HCT116 (cell line): ENCODE measurements at places on chromosomes 13 and 19.

DNA sequence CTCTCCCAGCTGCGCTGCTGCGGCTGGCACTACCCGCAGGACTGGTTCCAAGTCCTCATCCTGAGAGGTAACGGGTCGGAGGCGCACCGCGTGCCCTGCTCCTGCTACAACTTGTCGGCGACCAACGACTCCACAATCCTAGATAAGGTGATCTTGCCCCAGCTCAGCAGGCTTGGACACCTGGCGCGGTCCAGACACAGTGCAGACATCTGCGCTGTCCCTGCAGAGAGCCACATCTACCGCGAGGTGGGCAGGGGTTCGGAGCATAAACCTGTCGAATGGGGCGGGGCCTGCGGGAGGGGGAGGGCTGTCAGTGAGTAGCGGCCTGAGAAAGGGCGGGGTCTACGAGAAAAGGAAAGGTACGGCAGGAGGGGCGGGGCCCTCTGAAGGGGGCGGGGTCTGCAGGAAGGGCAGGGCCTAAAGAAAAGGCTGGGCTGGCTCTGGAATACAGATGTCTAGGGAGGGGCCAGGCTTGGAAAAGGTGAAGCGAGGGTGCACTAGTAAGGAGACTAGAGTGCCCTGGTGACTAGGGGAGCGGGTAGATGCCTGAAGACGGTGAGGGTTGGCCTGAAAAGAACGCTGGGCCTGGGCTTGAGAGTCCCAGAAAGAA is 3.6 kb downstream of the CD37 start:
- H3K4me1 ChIP-seq, result peaks cover 6% of the 10 kb centered on the region; the same call in 1 of the 2 replicates
- no peak overlapping the region for H3K4me3 ChIP-seq
- no peak overlapping the region for H3K27ac ChIP-seq
- no peak for DNase-seq
- H3K27me3 ChIP-seq, result no peaks in the 10 kb centered on the region

DNA sequence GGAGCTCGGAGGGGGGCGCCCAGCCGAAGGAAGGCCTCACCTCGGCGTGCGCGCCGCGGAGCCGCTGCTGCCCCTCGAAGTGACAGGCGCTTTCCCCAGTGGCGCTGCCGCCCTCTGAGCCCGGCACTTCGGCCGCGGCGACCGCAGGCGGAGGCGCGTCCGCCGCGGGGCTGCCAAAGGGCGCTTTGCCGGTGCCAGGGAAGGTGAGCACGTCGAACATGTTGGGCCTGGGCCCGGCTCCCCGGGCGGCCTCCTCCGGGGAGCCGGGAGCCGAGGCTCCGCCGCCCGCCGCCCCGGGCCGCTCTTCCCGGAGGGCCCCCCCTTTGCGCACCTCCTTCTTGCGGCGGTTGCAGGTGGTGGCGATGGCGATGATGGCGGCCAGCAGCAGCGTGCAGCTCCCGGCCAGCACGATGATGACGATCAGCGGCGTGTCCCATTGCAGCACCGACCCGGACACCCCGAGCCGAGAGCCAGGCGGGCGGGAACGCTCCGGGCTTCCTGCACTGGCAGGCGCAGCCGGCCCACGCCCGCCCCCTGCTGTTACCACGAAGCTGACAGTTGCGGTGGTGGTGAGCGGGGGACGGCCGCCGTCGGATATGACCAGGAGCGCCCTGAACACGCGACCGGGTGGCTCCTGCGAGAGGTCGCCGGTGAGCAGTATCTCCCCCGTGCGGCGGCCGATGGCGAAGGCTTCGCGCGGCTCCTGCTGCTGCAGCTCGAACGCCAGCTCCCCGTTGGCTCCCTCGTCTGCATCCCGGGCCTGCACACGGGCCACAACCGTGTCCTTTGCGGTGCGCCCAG is 2.5 kb downstream of the PCDH8 start:
- H3K4me3 ChIP-seq, result no peak overlapping the region
- H3K27me3 ChIP-seq, result peaks cover 24% of the 10 kb centered on the region; the same call in 1 of the 2 replicates
- H3K36me3 ChIP-seq, result no peaks in the 10 kb centered on the region
- DNase-seq, result no peak
- H3K4me1 ChIP-seq, result no peaks in the 10 kb centered on the region

DNA sequence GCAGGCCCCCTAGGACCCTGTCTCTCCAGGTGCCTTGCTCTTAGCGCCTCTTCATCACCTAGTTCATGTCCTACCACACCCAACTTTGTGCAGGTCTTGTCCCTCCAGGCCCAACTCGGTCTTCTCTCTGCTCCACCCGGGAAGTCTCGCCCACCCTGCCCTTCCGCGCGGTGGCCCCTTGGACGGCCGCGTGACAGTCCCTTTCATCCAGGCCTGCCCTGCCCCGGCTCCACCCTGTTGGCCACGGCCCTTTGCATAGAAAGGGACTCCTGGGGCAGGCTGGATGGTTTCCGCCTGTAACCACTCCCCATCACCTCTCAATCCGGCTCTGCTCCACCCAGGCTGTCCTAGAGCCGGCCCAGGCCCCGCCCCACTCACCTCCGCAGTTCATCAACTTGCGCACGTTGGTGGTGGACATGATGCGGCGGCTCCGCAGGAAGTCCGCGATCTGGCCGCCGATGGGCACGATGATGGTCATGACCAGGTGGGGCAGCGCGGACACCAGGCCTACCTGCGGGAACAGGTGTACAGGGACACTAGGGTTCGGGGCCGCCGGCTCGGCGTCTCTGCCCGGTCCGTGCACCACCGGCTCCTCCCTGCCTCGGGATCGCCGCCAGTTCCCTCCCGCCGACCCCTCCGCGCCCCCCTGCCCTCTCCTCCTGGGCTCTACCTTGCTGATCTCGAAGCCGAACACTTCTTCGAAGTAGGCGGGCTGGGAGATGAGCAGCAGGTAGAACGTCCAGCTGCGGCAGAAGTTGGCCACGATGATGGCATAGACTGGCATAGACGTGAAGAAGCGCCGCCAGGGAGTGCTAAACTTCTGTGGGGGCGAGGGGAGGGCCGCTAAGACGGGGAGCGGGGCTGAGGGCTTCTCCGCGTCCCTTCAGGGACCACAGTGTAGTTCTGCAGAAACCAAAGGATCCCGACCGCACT is 7.2 kb downstream of the GFY start:
- peaks cover 3% of the 10 kb centered on the region; the same call in 1 of the 2 replicates for H3K4me1 ChIP-seq
- H3K36me3 ChIP-seq, result no peaks in the 10 kb centered on the region
- H3K27ac ChIP-seq, result no peak overlapping the region
- H3K27me3 ChIP-seq, result 0 out of 2 replicates have a peak, but pooled peaks cover 2% of the 10 kb centered on the region

DNA sequence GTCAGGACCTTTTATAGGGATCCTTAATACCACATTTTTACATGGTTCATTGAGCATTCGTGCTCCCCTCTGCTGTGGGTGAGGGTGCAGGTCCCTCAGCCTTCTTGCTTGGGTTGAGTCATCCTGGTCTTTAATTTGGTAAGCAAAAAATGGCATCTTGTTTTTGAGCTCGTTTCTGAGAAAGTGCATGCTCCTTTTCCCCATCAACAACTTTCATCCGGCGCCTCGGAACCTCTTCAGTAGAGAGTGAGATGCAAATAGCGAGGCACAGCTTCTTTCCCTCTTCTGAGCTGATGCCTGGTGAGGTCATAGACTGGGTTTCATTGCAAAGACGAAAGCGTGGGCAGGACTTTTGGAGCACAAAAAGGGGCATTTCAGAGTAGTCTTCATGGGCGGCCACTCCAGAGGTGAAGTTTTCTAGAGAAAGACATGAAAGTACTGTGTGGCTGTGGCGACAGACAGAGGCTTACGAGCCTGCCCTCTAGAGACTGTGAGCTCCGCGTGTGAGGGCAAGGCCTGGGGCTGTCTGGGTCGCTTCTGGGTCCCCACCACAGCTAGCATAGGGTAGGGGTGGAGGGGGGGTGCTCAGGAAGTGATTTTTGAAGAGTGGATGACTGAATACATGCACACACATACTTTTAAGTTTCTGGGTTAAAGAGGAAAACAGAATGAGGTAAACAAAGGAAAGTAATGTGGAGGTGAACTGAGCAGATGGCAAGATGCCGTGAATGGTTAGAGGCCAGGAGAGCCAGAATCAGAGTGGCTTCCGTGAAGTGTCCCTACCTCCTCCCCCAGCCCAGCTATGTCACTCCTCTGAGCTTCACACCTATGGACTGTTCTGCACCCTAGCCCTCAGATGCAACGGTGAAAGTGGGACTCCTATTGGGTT is 44.3 kb downstream of the BBC3 start:
- peak overlapping the region; percentile 76 for H3K27ac ChIP-seq
- no peaks in the 10 kb centered on the region for H3K27me3 ChIP-seq
- H3K4me3 ChIP-seq, result no peak overlapping the region
- DNase-seq, result no peak
- peaks cover 76% of the 10 kb centered on the region for H3K4me1 ChIP-seq

DNA sequence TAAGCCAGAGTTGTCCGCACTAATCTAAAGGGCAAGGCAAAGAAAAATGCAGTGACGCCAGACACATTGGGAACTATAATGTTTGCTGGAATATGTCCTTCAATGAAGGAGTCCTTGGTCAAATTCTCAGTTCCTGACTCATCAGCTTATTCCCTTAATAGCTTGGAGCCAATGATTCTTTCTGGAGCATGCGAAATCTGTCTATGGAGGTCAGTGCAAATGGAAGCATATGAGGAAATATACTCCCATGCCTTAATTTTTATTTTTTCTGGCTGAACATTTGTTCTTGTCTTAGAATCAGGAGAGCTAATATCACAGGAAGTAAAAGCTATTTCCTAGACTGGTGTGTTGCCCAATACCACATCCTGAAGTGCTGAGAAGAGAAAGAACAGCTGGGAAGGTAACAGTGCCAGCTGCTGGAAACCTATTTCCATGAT is 289.8 kb upstream of the SPRY2 start:
- no peaks in the 10 kb centered on the region for H3K27me3 ChIP-seq
- no peaks in the 10 kb centered on the region for H3K36me3 ChIP-seq

- no peak overlapping the region for H3K27ac ChIP-seq
- H3K4me3 ChIP-seq, result no peak overlapping the region
- H3K36me3 ChIP-seq, result no peaks in the 10 kb centered on the region
- DNase-seq, result no peak
Observed at GRCh38 chr13:30116379-30116778, 191.0 kb downstream of the KATNAL1 start.

- no peak for DNase-seq
- H3K4me1 ChIP-seq, result no peaks in the 10 kb centered on the region
- no peaks in the 10 kb centered on the region for H3K36me3 ChIP-seq
- H3K4me3 ChIP-seq, result no peak overlapping the region
- no peak overlapping the region for H3K27ac ChIP-seq
Observed at GRCh38 chr19:57079656-57080055, 40.1 kb upstream of the USP29 start.

- no peak for DNase-seq
- no peaks in the 10 kb centered on the region for H3K27me3 ChIP-seq
- no peak overlapping the region for H3K4me3 ChIP-seq
- no peaks in the 10 kb centered on the region for H3K4me1 ChIP-seq
Observed at GRCh38 chr19:12647490-12648071, 19.0 kb downstream of the MAN2B1 start.

- no peaks in the 10 kb centered on the region for H3K4me1 ChIP-seq
- H3K4me3 ChIP-seq, result no peak overlapping the region
- H3K27ac ChIP-seq, result no peak overlapping the region
- H3K36me3 ChIP-seq, result no peaks in the 10 kb centered on the region
- no peak for DNase-seq
Observed at GRCh38 chr13:107457686-107458085, 757.6 kb downstream of the LIG4 start.

GRCh38 chr13:93751117-93751516 is 524.5 kb downstream of the GPC6 start:
- no peak overlapping the region for H3K4me3 ChIP-seq
- no peaks in the 10 kb centered on the region for H3K4me1 ChIP-seq
- no peak overlapping the region for H3K27ac ChIP-seq
- no peak for DNase-seq
- H3K36me3 ChIP-seq, result no peaks in the 10 kb centered on the region

DNA sequence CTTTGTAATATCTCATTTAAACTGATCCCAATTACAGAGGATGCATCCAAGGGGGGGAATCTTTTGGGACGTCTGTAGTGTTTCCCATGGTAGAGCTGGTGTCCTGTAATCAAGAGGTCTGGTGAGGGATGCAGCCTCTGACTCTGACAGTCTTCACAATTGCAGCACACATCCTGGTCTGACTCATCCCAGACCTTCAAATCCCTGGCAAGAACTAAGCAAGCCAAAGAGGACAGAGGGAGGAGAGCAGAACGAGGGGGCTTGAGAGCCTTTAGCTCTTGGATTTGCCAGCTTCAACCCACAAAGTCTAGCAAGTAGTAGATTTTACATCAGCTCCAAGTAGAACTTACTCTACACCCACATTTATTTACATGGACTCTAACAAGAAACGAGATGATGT is 17.3 kb upstream of the FCGBP start:
- no peak for DNase-seq
- no peaks in the 10 kb centered on the region for H3K27me3 ChIP-seq
- H3K4me1 ChIP-seq, result no peaks in the 10 kb centered on the region
- H3K36me3 ChIP-seq, result no peaks in the 10 kb centered on the region
- H3K27ac ChIP-seq, result no peak overlapping the region
- no peak overlapping the region for H3K4me3 ChIP-seq

GRCh38 chr13:51590971-51591627 is 6.8 kb downstream of the WDFY2 start:
- DNase-seq, result no peak
- H3K4me3 ChIP-seq, result no peak overlapping the region
- H3K27ac ChIP-seq, result no peak overlapping the region

- H3K27ac ChIP-seq, result no peak overlapping the region
- DNase-seq, result no peak
- no peak overlapping the region for H3K4me3 ChIP-seq
Observed at GRCh38 chr19:35040826-35041547, 534 bp upstream of the HPN start.

DNA sequence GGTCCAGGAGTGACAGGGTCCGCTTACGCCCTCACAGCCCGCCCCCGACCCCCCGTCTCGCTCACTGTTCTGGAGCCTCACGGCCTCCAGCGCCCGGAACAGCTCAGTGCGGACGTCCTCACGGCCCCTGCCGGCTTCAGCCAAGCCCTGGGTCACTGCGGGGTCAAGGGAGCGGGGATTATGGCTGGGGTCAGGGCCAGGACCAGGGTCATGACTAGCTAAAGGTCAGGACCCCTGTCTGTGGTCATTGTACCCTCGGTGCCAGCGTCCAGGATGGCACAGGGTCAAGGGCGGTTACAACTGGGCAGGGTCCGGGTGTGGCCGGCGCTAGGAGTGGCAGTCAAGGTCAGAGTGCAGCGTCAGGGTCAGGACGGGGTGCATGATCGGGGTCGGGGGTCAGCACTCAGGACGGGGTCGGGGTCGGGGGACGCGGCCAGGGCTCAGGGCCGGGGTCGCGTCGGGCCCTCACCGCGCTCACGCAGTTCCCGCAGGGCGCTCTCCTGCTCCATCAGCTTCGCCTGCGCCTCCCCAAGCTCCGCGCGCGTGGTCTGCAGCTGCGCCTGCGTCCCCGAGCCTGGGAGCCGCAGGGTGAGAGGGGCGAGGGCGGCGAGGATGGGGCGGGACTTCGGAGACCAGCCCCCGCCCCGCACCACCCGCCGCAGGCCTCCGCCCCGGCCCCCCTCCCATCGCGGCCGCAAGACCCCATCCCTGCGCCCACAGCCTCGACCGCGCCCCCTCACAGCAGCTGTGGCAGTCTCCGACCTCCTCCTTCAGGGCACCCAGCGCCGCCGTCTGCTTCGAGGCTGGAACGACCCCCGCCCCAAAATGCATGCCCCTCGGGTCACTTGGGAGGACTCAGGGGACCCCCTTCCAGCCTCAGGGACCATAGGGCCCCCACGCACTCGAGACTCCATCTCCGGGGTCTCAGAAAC is 1.4 kb downstream of the CLEC4G start:
- H3K27me3 ChIP-seq, result peaks cover 13% of the 10 kb centered on the region; the same call in 1 of the 2 replicates
- H3K4me1 ChIP-seq, result no peaks in the 10 kb centered on the region
- no peak overlapping the region for H3K4me3 ChIP-seq
- H3K36me3 ChIP-seq, result no peaks in the 10 kb centered on the region
- DNase-seq, result no peak

- no peak overlapping the region for H3K4me3 ChIP-seq
- H3K36me3 ChIP-seq, result peaks cover 3% of the 10 kb centered on the region; the same call in 1 of the 2 replicates
- no peak overlapping the region for H3K27ac ChIP-seq
- no peaks in the 10 kb centered on the region for H3K27me3 ChIP-seq
- peak; percentile 16 for DNase-seq
- peaks cover 10% of the 10 kb centered on the region for H3K4me1 ChIP-seq
Observed at GRCh38 chr13:95924389-95924994, 128.7 kb downstream of the UGGT2 start.
